Panc1 (cell line): ENCODE measurements at places on chromosomes 4 and X.

GRCh38 chr4:127959794-127960193, 5.2 kb downstream of the MFSD8 start:
- no peak for DNase-seq

GRCh38 chr4:165539801-165540200, 161.0 kb downstream of the CPE start:
- no peak for DNase-seq

- DNase-seq, result no peak
Measured at GRCh38 chr4:107950746-107951540, 19.6 kb downstream of the CYP2U1 start.

DNA sequence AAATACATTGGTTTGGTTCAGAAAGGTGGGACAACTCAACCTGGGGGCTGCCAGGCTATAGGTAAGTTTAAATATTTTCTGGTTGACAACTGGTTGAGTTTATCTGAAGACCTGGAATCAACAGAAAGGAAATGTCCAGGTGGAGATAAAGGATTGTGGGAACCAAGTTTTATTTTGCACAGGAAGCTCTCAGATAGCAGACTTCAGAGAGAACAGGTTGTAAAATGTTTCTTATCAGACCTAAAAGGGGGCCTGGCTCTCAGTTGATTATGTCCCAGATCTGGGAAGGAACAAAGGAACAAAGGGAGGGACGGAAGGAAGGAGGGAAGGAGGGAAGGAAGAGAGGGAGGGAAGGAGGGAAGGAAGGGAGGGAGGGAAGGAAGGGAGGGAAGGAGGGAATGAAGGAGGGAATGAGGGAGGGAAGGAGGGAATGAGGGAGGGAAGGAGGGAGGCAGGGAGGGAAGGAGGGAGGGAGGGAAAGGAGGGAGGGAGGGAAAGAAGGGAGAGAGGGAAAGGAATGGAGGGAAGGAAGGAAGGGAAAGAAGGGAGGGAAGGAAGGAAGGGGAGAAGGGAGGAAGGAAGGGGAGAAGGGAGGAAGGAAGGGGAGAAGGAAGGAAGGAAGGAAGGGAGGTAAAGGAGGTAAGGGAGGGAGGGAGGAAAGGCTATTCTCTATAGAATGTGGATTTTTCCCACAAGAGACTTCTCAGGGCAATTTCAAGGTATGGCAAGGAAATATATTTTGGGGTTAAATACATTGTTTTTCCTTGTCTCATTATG, 186.7 kb downstream of the DHRSX start:
- DNase-seq, result no peak

DNA sequence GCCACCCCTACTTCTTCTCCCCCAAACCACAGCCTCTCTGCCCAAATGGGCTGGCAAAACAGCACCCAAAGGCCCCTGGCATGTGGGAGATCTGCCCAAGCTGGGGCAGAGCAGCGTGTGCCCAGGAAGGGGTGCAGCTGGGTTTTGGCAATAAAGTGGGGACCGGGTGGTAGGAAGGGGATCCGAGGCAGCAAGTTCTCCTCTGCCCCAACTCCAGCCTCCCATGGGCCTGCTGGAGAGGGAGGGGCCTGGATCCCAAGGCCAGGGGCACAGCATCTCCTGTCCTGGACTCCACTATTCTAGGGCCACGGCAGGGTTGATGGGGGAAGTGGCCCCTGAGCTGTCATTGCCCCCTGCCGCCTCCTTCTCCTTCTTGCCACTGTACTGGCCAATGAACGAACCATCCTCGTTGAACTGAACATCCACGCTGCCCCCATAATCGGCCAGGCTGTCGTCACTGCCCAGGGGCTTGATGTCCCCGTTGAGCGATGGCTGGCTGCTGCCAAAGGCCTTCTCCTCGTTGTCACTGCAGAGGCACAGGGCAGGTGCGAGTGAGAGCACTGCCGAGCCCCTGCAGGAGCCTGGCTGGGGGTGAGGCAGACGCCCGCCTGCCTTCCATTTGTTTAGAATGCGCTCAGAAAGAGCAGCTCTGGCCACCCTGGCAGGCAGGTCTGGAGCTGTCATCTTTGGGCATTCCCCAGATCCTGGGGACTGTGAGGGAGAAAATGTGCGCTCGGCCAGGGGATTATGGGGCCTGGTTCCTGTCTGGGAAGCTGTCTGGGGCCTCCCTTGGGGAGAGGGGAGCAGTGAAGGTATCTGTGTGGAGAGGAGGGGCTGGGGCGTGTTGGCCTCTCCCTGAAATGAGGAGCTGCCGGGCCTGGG, 23.4 kb downstream of the L1CAM start:
- DNase-seq, result no peak

DNA sequence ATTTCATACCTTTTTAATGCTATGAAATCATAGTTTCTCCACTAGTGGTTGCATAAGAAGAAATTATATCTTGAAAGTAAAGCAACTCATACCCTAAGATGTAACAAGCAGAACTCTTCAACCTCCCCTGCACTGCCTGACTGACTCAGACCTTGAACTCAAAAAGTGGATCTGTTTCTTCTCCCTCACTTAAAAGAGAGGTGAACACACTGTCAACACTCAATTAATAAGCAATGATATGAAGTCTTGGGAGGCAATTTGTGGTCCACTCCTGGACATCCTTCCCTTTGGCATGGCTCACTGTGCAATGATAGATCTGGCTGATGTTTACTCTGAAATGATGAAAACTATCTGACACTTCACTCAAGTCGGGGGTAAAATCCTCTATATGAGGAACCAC, 282.0 kb upstream of the DKK2 start:
- no peak for DNase-seq

- no peak for DNase-seq
Measured at GRCh38 chr4:6695660-6696610, 2.3 kb downstream of the S100P start.

DNA sequence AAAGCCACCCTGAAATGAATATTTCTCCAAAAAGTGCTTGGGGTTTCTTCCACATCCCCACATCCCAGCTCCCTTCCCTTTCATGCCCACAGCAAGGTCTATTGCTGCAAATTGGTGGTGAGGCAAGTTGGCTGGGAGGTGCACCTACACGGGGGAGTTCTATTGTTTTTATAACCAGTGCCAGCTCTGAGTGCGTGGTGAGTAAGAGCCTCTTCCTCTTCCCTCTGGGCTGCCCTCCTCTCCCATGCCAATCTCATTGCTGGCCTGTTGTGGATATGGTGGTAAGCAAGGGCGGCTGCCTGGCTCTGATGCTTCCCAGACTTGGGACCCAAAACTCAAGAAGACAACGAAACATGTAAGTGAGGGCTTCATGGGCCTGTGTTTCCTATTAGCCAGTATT, 204.3 kb downstream of the SHROOM3 start:
- DNase-seq, result no peak

DNA sequence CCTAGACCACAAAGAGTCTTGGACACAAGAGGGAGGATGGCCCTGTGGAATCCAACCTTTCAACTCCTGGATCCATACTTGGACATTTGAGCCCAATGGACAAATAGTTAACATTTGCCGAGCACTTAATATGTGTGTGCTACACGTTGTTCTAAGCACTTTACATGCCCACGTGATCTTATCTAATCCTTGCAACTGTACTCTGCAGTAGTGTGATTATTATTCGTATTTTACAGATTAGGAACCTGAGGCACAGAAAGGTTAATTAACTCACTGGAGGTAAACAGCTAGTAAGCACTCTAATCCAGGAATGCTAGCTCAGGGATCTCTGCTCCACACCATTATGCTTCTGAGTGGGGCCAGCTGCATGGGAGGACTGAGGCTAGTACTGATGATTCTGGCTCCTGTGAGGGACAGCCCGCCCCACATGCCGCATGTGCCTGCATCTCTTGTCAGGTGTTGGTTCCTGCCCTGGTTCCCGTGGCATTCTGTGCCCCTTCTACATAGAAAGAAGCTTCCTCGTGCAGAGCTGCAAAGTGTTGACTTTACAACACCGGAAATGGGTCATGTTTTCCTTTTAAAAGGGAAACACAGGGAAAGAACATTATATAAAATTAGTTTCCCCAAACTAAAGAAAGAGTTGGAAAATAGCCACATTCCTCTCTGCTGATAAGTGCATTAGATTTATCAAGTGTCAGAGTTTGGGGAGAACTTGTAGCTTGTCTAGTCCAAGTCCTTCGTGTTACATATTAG, 34.8 kb downstream of the PLAC1 start:
- DNase-seq, result no peak

GRCh38 chrX:109374262-109374960, 107.5 kb downstream of the GUCY2F start:
- no peak for DNase-seq

DNA sequence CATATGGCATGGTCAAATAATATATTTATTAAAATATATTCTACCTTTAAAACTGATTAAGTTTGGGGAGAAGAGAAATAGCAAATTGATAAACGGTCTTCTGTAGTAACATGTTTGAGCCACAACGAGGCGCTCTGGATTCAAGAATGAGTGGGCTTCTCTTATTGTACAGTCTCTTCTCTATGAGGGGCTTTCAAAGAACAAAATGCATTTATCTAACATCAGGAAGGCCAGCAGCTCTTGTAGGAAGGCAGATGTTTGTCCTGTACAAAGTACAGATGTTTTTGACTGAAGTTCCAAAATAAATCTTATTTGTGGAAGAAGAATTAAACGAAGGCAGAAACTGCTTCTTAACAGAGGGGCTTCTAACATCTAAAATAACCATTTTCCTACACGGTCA, 153.6 kb downstream of the RASL11B start:
- no peak for DNase-seq

DNA sequence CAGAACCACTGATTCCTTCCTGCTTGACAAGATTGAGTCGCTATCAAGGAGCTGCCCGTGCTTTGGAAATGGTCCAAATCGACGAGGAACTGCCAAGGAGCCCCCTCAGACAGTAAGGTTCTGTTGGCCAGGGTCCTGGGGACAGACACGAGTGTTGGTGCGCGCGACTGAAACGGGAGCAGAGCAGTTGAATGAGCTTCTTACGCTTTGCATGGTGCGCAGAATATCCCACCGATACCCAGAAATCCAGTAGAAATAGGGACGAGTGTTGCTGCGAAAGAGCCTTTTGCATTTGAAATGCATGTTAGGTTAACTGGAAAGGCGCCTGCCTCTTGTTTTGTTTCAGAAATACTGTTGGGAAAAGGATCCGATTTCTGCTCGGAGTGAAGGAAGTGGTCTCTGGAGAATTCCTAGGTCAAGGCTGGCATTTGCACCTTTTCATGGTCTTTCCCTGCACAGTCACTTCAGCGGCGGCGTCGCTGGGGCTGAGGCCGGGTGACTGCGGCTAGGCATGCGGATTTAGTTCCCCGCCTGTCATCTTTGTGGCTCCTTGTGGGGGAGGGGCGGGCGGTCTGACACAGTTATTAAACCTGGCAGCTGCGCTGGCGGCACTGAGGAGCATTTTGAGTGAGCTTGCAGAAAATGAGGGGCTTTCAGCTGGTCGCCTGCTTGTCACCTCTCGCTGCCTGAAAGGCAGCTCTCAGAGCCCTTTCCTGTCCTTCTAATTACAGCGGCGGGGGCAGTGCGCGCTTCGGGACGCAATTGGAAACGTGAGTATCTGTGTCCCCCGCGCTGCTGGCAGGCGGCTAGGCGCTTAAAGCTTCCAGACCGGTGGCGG, 51.5 kb upstream of the TRIM2 start:
- no peak for DNase-seq

GRCh38 chrX:120514236-120514635, 45.1 kb upstream of the LAMP2 start:
- DNase-seq, result no peak

GRCh38 chr4:477686-478085, 21.3 kb downstream of the ZNF721 start:
- no peak for DNase-seq

- DNase-seq, result no peak
Measured at GRCh38 chrX:119208401-119209057, 27.6 kb upstream of the PGRMC1 start.

DNA sequence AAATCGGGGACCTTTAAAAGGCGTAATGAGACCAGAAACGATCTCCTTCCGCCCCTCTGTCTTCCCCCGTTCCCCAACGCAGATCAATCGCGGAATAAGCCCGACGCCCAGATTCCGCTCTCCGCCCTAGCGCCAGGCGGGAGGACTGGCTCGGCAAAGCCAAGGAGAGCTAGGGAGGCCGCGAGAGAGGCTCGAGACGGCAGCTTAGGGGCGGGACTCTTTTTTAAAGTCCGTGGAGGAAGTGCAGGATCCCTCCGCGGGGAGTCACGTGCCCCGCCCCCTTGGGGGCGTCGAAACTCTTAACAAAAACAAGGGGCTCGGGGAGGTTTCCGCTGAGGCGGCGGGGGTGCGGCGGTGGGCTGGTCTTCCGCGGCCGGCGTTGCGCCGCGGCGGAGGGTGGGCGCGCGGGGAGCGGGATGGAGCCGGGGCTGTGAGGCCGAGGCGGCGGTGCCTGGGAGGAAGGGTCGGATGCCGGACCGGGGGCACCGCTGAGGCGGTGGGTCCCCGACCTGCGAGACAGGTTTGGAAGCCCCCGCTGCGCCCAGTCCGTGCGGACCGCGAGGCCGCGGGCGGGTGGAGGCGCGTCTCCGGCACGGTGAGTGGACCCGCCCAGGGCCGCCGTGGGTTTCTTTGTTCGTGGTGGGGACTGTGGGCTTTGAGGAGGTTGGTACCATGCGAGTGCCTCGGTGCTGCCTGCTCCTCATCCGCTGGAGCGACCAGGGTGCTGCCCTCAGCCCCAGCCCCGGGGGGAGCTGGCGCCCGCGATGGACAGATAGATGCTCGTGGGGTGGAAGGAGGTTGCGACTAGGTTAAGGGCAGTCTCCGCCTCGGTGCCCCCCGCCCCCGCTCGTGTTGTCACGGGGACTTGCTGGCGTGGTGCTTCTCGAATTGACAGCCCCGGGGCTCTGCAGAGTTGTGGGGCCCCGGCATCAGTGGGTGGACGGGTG, at the start of gene CCNG2:
Gene CCNG2 (plus strand): TSS at position 296 of the 947 bp plus-strand sequence. CDS start 1,326 bp downstream, outside the sequence.
- no peak for DNase-seq

- DNase-seq, result no peak
Measured at GRCh38 chrX:154784149-154784995, 20.9 kb downstream of the MPP1 start.

- DNase-seq, result no peak
Measured at GRCh38 chr4:8259743-8260430, 9.7 kb upstream of the HTRA3 start.

DNA sequence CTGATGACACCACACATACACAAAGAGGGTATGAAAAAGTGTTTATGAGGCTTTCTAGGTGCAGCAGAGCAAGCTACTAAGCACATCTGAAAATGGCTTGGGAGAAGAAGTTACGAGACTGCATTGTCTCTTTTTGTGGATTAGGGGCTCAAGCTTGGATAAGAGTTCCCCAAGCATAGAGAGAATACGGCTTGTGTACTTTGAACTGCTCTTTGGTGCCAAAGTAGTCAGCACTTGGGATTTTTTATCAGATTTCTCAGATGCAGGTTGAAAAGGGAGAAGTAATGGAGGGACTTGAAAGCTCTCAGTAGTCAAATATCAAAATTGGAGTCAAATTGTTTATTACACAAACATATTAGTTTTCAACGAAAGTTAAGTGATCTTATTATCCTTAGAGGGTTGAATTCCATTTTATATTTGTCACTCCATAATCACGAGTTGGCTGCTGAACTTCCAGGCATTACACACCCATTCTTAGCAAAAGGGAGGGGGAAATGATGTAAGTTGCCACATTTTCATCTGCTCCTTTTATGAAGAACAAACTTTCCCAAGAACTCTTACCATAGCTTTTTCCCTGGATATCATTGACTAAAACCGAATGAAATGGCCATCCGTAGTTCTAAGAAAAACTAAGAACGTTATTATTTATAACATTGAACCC, 1904.9 kb downstream of the PCDH7 start:
- DNase-seq, result no peak

- DNase-seq, result no peak
Measured at GRCh38 chrX:23699636-23700194, 32.4 kb downstream of the PRDX4 start.

GRCh38 chrX:38516196-38516774, 45.1 kb upstream of the TSPAN7 start:
- DNase-seq, result no peak

- DNase-seq, result no peak
Measured at GRCh38 chr4:150126201-150126863, 48.1 kb downstream of the DCLK2 start.
